ENCODE measurements at places on chromosomes 4 and X.

- no peak for DNase-seq
Observed at GRCh38 chr4:188043154-188043553, 47.6 kb downstream of the ZFP42 start.

- no peak for DNase-seq
Observed at GRCh38 chrX:120604361-120604782, 471 bp downstream of the MCTS1 start.

GRCh38 chrX:71629467-71629866, 11.2 kb upstream of the CXCR3 start:
- DNase-seq, result no peak

DNA sequence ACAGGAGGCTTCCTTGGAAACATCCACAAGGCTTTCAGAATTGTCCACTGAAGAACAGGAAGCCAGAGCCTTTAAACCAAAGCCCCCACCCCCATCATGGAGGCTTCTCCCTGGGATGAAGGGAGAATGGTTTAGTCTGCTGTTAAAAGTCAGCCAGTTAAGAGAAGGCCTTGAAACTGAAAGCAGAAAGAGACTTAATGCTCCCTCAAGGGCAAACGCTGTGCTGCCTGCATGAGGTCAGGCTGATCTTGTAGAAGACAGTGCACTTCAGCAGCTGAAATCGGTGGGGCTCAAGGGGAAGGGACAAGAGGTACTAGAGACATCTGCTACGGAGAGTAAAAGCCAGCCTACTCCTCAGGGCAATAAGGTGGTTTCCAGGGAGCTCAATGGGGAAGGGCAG, 69.0 kb downstream of the HPRT1 start:
- no peak for DNase-seq

GRCh38 chr4:3280466-3280865, 12.4 kb upstream of the RGS12 start:
- no peak for DNase-seq

DNA sequence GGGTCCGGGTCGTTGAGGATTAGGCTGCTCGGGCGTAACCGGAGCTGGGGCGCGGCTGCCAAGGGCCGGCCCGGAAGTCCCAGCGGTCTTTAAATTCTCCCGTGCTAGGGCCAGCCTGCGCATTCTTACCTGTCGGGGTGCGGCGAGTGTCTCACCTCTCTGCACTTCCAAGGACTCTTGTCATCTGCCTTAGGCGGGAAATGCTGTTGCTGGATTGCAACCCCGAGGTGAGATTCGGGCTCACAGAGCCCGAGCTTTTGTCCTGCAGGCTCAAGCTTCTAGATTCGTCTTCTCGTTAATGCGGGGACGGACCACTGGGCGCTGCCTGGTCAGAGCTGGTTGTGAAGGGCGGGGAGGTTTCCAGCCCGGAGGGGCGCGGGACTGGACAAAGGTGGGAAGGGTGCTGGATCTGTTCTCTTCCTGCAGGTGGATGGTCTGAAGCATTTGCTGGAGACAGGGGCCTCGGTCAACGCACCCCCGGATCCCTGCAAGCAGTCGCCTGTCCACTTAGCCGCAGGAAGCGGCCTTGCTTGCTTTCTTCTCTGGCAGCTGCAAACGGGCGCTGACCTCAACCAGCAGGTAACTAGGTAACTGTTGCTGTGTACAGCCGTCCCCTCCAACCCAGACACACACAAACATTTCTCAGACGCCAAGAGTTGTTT, at the start of gene ANKRD37:
ANKRD37 (plus strand) TSS at position 118 of the 662 bp plus-strand sequence; CDS start at position 201, 83 bp downstream.
- peak; percentile 20 for DNase-seq

- no peak for DNase-seq
Observed at GRCh38 chrX:7059214-7059838, 88.2 kb upstream of the STS start.

Measured in brain pericyte (primary cell).